Stimulated activated effector memory CD8-positive, alpha-beta T cell treated with anti-CD3 and anti-CD28 coated beads, Interleukin-12 subunit alpha, Interleukin-12 subunit beta, amount 100 ng/mL, for 72 hours (primary cell): ENCODE measurements at places on chromosomes 11 and 22.

DNA sequence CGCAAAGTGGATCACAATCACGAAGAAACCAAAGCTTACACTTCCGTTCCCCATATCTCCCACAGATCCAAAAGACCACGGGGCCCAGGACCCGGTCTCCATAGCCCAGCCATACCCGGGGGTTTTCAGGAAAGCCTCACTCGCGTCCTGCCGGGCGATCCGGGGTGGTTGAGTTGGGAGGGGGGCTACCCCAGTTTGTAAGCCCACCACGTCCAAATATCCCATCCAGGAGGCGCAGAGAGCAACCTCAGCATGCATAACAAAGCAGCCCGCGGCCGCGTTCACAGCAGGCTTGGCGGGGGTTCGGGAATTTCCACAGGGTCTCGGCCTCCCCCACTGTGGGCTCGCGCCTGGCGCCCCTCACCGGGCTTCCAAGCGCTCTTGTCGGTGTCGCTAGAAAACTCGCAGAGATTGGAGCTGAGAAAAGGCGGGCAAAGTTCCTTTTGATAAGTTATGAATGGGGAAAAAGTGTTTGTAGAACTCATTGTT is 9.5 kb downstream of the SDF2L1 start:
- DNase-seq = no peak

DNA sequence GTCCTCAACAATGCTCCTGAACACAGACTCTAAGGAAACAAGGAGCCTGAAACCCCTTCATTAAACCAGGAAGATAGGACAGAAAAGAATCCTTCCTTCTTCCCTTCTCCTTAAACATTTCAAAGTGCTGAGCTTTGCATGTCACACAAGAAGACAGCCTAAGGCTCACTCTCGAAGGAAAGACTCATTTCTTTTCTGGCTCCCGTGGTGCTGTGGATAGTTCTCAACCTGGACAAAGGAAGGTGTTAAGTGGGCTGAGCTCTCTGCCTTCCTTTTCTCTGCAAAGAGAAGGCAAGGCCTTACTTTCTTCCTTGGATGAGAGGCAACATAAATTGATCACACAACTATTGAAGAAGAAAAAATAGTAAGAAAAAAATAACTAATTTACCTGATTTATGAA is 452.4 kb upstream of the DDI1 start:
- DNase-seq = no peak

DNA sequence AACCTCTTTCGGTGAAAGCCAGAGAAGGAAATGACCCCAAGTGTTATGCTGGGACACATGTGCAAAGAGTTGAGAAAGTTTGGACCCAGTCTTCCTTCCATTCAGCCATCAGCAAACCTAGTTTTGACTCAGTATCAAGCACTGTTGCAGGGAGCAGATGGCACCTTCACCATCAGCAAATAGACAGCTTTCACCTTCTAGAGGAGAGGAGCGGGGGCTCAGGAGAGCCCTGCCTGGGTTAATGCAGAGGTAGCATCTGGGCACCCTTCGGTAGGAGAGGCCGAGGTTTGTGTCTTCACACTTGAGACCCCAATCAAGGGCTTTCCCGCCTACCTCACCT is 16.2 kb upstream of the MFRP start:
- DNase-seq = no peak

GRCh38 chr22:34344702-34345101 is 424.4 kb upstream of the LARGE1 start:
- no peak for DNase-seq

- DNase-seq = no peak
Observed at GRCh38 chr11:108670451-108670850, 5.6 kb downstream of the DDX10 start.

DNA sequence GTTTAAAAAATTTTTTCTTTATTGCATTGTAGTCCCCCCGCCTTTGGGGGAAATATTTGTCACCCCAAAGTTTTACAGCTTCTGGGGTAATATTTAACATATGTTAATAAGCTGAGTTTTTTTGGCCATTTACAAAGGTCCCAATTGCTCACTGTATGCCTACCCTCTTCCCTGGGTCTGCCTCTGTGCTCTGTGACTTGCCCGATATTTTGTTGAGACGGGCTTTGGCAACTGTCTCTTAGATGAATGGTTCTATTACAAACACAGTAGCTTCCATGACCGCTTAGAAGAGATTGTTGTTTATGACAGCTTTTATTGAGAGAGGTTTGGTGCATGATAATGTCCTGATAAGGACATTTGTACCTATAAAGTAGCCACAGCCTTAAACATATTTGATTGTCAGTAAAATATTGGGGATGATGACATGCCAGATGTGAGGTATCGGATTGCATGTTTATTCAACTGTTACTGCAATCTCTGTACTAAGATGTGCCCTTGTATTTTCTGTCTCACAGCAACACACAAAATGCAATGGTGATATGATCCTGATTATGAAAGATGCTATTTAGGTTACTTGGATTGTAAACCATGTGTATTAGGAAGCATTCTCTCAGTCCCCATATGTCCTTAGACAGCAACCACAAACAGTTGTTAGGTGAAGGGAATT is 103.1 kb downstream of the TEAD1 start:
- DNase-seq = no peak
